WTC11 (cell line): ENCODE measurements at places on chromosomes 3 and 15.

GRCh38 chr3:49593041-49593440 is 38.8 kb downstream of the BSN start:
- DNase-seq: no peak

DNA sequence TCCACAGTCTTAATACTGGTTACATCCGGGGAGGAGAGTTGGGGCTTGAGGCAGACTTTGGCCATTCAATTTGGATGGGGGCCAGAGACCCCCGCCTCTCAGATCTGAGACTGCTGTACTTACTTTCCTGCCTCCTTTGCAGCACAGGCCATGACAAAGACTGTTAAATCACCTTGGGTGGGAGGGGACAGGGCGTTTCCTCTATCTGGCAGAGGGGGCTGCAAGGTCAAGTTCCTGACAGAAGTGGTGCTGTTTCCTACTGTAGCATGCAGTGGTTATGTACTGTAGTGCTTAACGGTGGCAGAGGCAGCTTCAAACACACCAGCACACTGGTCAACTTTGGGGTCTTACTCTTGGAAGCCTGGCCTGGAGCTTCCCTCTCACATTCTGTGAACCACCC is 261.2 kb upstream of the LRRFIP2 start:
- DNase-seq: peak; percentile 34

- DNase-seq: peak; percentile 28
These were observed 37.8 kb upstream of the SPTSSB start for GRCh38 chr3:161409069-161409468.

- no peak for DNase-seq
These were observed 479.4 kb downstream of the NTRK3 start for GRCh38 chr15:87777054-87777561.

DNA sequence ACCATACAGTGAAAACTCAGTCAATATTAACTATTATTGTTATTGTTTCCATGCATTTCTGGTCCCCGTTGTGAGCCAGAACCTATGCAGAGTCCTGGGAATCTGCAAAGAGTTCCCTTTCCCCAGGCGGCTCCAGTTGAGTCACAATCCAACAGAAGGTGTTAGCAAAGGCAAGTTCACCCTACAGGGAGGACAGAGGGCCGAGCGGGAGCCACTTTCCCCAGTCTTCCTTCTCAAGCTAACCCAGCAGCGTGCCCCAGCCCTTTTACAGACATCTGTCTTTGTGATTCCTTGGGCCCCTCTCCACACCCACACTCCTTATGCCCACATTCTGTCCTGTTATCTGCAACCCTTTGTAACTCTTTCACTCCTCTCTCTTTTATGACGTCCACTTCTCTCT is 13.1 kb upstream of the LTF start:
- no peak for DNase-seq

GRCh38 chr3:122074621-122075265 is 19.6 kb downstream of the CD86 start:
- no peak for DNase-seq

GRCh38 chr15:79167776-79168175 is 77.2 kb upstream of the RASGRF1 start:
- DNase-seq: no peak

DNA sequence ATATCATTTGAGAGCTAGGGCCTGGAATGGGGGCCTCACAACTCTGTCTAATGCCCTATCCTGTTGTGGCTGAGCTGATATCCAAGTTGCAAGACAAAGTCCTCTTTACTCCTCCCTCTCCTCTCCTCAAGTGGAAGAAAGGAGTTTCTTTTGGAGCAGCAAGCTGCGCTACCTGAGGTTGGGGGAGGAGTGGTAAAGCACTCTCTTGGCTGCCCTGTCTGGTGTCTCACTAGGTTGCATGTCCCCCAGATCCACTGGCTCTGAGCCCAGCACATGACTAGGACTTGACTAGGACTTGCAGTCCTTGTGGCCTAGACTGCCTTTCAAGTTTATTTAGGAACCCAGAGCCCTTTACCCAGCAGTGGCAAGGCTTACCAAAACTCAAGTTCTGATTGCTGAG is 141.1 kb upstream of the SETMAR start:
- no peak for DNase-seq

GRCh38 chr15:70069716-70070115 is 28.0 kb downstream of the TLE3 start:
- no peak for DNase-seq

GRCh38 chr15:78004919-78005634 is 72.4 kb downstream of the TBC1D2B start:
- DNase-seq: no peak

DNA sequence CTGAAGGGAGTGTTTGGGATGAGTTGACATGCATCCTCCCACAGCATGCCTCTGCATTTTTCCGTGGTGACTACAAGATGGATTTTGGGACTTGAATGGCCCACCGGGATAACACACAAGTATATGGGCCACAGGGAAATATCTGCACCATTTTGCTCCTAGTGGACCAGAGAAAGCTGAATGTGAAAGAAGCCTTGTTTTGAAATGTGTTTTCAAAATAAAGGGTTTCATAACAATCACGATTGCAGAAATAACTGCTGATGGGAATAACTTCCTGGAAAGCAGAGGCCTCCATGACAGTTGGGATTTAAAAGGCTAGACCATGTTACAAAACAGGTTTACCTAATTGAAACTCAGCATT is 77.5 kb upstream of the PRR23C start:
- DNase-seq: no peak

DNA sequence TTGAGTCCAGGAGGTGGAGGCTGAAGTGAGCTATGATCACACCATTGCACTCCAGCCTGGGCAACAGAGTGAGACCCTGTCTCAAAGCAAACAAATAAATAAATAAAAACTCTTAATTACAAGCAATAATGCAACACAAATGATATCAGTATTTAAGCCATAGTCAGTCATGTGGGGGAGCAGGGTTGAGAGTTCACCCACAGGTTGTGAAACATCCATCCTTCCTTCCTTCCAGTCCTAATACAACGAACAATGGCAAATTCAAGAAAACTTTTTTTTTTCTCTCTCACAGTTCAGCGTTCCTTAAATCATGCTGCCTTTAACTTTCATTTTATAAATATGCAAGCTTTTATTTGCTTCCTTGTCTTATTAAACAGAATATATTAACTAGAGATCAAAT is 24.1 kb downstream of the ZNF592 start:
- no peak for DNase-seq

GRCh38 chr3:60048447-60048848 is 998.6 kb upstream of the CFAP20DC start:
- DNase-seq: no peak

DNA sequence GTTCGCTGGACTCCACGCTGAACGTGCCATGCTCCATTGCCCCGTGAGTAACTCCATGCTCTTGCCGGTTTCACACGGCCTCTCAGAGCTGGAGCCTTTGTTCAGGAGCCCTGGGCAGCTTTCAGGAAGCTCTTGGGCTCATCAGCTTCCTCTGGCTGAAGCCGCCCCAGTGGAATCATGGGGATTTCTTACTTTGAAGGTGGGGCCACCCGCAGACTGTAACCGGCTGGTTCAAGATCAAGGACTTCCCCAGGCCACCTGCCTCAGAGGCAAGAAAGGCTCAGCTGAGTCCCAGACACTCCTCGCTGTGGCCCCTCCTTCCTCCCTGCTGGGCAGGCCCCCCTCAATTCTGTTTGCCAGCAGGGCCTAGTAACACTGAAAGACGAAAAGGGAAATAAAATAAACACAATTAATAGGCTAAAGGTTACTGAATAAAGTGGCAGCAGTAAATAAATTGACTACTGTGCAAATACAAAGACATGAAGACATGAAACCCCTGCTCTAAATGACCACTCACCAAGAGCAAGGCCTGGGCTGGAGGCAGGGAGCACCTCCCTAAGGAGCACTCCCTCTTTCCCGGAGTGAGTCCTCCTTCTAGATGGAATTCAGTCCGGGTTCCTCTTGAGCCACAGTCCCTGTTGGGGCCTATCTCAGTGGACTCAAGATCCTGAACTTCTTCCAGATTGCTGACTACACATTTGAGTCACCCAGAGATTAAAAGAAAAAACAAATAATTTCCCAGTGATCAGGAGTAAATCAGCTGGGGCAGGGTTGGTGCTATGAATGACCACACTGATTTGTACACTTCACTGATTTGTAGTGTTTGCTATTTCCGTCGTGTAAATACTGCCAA is 51.0 kb downstream of the ZDHHC19 start:
- DNase-seq: peak; percentile 59

- DNase-seq: no peak
These were observed 51.6 kb downstream of the LIPC start for GRCh38 chr15:58483376-58483775.

GRCh38 chr3:169387751-169388696 is 275.5 kb downstream of the MECOM start:
- DNase-seq: peak; percentile 14

DNA sequence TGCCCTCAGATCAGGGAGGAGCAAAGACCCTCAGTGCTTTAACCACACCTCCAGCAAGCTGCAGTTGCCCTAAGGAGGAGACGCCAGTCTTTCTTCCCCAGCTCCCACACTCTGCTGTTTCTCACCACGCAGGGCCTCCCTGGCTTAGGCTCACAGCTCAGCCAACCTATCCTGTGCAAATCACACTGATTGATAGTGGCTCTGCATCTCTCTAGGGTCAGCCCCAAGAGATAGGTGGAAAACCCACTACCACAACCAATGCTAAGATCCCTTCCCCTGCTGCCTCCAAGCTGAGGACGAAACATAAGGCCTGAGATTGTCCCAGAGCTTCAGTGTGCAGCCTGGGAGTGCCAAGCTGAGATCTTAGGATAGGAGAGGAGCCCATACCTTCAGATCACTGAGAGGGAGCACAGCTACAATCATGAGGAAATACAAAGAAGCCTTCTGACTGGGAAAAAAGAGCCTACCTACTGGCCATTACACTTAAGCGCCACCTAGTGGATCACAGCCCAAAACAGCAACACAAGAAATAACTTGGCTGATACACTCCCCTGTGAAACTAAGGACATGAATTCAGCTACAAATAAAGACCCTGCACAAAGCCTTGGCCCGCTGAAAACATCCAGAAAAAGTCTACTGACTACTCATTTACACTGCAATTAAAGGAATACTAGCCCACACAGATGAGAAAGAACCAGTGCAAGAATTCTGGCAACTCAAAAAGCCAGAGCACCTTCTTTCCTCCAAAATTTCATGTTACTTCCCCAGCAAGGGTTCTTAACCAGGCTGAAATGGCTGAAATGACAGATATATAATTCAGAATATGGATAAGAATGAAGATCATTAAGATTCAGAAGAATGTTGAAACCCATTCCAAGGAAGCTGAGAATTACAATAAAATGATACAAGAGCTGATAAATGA is 271.5 kb upstream of the DCBLD2 start:
- DNase-seq: peak; percentile 71

DNA sequence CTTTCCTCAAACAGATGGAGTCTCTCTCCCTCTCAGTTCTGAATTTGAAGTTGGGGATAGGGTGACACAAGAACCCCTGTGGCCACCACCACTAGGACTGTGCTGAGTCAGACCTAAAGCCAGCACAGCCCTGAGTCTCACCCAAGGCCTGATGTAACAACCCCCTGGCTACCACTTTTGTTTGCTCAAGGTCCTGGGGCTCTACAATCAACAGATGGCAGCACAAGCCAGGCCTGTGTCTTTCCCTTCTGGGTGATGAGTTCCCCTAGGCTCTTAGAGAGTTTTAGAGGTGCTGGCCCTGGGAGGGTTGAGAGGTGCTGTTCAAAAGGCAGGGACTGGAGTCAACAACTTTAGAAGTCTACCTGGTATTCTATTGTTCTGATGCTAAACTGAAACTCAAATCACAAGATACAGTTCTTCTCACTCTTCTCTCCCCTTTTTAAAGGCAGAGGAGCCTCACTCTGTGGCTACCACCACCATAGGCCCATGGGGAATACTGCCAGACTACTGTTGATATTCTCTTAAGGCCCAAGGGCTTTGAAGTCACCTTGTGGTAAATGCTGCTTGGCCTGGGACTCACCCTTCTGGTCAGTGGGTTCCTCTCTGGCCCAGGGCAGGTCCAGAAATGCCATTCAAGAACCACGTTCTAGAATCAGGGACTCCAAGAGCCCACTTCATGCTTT is 6.5 kb downstream of the OR5K4 start:
- no peak for DNase-seq

DNA sequence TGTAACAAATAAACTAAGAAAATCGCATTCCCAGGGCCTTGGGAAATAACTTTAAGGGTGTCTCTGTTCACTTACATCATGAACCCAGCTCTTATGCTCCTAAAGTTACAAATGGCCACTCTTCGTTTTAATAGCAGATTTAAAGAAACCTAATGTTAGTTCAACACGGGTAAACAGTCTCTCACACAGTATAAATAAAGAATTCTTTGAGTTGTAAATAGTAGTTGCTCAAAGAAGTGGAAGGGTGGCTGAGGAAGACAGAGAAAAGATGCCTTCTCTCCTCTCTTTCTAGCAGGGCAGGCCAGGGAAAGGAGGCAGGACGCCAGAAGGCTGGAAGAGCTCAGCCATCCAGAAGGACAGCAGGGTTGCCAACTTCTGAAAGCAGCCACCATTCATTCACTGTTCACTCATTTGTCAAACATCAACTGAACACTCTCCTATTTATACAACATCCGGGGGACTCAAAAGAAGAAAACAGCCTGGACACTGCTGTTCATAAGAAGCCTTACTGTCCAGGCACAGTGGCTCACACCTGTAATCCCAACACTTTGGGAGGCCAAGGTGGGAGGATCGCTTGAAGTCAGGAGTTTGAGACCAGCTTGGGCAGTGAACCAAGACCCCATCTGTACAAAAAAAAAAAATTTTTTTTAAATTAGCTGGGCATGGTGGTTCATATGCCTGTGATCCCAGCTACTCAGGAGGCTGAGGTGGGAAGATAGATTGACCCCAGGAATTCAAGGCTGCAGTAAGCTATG is 47.3 kb downstream of the WWTR1 start:
- no peak for DNase-seq
